NCI-H446 (cell line): ENCODE measurements at places on chromosomes 2 and 18.

- no peak for DNase-seq
Measured at GRCh38 chr2:108640731-108641130, 78.6 kb upstream of the RANBP2 start.

GRCh38 chr18:48052842-48053241 is 122.4 kb upstream of the SMAD2 start:
- DNase-seq: no peak

- DNase-seq: peak; percentile 14
Measured at GRCh38 chr2:48870503-48870902, 115.0 kb upstream of the LHCGR start.

- peak; percentile 59 for DNase-seq
Measured at GRCh38 chr2:166127217-166128155, at the start of gene SCN1A. Gene SCN1A, minus strand, starts transcription at chr2:166128020. Its CDS starts 54,399 bp downstream, at chr2:166073621.

GRCh38 chr2:127609031-127609751 is 36.8 kb upstream of the GPR17 start:
- no peak for DNase-seq

DNA sequence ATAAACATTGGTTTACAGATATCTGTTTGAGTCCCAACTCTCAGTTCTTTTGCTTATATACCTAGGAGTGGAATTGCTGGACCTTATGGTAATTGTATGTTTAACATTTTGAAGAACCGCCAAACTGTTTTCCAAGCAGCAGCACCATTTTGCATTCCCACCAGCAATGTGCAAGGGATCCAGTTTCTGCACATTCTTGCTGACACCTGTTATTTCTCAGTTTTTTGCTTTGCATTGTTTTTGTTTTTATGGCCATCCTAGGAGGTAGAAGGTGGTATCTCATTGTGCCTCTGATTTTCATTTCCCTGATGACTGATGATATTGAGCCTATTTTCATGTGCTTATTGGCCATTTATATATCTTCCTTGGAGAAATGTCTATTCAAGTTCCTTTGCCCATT is 71.2 kb downstream of the MCFD2 start:
- DNase-seq: no peak

DNA sequence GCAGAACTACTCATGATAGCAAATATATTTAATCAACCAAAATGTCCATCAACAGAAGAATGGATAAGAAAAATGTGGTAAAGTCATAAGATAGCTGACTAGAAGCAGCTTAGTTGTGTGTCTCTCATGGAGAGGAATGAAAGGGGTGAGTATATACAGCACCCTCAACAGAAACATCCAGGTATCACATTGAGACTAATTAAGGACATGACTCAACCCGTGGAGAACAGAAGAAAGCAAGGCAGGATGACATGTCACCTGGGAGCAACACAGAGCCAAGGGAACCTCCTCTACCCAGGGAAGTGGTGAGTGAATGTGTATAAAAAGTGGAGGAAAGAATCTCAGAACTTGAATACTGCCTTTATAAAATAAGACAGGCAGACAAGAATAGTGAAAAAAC is 1695.0 kb upstream of the CELF4 start:
- no peak for DNase-seq

DNA sequence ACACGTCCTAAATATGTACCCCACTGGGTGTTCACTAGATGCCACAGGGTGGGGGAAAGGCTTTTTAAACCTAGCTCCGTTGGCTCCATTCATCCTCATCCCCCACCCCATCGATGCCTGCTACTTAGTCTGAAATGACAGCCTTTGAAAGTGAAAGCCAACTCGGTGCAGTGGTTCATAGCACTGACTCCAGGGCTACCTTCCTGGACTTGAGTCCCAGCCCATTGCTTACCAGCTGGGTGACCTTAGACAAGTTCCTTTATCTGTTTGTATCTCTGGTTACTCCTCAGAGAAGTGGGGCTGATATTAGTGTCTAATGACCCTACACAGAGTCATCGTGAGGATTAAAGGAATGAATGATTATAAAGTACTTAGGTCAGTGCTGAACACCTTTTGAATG is 24.4 kb downstream of the EHD3 start:
- DNase-seq: no peak

GRCh38 chr2:101466426-101466825 is 8.5 kb downstream of the RFX8 start:
- DNase-seq: no peak

DNA sequence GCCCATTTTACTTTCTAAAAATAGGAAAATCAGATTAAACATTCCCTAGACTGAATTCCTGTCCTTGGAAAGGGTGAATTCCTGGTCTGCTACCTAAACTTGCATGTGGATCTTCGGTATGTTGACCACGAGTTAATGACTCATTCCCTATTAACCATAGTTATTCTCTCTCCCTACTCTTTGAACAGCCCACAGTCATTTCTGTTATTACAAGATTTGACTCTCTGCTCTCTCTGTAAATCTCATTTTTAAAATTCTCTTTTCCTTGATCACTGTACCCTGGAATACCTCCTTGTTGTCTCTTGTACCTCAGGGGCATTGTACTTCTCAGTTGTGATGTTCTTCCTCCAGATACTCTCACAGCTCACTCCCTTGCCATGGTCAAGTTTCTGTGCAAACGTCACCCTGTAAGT is 92.0 kb upstream of the GULP1 start:
- DNase-seq: no peak

DNA sequence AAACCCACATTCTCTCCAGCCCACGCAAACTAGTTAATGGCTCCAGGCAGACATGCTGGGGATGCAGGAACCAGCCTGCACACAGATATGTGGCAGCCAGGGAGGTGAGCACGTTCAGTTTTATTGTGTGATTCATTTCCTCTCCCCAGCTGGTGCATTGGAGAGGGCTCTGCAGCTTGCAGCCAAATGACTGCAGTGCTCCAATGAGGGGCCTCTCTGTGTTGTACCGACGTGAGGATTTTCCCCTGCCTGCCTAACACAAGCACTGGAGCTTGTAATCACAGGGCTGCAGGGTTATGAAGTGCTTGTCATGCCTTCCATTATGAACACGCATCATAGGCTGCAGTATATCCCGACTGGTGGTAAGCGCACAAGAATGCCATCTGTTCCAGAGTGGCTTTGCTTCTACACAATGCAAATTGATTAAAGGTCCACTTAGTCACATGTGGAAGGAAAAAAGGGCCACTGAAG is 92.3 kb upstream of the THUMPD2 start:
- DNase-seq: peak; percentile 88

DNA sequence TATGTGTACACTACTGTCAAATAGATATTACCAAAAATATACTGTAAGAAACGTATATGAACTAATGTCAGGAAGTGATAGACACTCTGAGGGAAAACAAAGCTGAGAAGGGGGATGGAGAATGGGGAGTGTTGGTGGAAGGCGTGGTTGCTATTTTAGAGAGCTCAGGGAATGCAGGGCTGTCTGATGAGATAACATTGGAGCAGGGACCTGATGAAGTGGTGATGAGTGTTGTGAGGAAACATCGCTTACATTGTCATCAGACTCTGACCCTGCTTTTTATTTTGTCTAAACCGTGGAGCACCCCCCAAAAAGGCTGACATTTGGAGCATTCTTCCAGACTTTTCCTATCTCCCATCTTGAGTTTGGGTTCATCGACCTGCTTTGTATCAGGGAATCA is 194.7 kb downstream of the LTBP1 start:
- no peak for DNase-seq

DNA sequence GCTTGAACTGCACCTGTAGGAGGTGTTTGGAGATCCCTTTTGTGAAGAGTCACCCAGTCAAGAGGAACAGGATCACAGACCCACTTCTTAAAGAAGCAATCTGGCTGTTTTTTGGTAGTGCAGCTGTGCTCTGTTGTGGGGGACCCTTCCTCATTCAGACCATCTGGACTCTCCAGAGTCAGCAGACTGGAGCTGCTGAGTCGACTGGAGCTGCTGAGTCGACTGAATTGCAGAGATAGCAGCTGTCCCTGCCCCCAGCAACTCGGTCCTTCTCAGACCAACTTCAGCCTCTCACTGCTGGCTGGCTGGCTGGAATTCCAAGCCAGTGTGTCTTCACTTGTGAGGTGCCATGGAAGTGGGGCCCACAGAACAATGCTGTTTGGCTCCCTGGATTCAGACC is 56.8 kb downstream of the GTF3C3 start:
- no peak for DNase-seq

GRCh38 chr2:229467783-229468182 is 196.7 kb upstream of the PID1 start:
- DNase-seq: no peak

- DNase-seq: no peak
Measured at GRCh38 chr2:191249156-191249813, 4.1 kb downstream of the MYO1B start.

DNA sequence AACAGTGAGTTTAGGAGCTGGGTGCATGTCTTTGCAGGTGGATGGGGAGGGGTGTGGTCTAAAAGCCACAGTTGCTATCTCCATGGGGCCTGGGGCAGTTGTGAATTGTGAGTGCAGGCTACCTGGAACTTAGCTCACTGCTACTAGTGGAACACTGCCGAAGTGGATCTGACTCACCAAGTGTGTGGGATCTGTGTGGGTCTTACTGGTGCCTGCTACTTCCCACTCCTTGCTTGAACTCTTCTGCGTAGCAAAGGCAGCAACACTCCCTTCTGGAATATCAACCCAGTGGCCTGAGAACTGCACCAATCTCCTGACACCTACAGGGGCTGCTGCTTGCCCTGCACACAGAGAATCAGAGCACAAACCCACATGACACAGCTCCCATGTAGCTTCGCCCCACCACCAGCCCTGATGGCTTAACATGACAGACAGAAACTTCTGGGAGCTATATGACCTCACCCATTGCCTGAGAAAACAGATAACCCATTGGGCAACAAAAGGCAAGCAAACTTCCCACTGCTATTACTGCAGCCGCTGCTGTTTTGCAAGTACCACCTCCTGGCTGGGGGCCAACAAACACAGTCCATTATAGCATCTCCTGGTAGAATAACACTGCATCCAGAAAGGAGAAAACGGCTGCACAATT is 455.1 kb upstream of the DDX18 start:
- DNase-seq: no peak

GRCh38 chr2:110931648-110932047 is 189.1 kb upstream of the BCL2L11 start:
- DNase-seq: no peak
